ENCODE measurements at places on chromosomes 13 and 19.

DNA sequence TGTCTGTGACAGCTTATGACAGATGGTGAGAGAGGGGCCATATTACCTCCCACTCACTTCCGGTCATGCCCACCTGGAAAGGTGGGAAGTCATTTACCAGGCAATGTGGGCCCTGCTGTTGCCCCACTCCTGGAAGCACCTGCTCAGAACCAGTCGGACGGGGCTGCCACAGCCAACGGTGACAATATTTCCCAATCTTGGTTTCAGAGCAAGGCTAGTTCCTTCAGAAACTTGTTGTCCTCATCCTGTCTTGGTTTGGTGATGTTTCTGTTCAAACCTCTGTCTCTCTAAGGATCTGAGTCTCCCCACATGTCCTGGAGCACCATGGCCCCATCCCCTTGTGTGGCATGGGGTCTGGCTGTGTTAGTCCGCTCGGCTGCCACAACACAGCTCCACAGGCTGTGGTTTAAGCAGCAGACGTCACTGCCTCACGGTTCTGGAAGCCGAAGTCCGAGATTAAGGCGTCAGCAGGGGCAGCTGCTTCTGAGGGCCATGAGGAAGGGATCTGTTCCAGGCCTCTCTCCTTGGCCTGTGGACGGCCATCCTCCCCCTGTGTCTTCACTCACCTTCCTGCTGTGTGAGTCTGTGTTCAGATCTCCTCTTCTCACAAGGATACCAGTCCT lies 31.5 kb upstream of the SLC15A1 start:
- no peak for DNase-seq

DNA sequence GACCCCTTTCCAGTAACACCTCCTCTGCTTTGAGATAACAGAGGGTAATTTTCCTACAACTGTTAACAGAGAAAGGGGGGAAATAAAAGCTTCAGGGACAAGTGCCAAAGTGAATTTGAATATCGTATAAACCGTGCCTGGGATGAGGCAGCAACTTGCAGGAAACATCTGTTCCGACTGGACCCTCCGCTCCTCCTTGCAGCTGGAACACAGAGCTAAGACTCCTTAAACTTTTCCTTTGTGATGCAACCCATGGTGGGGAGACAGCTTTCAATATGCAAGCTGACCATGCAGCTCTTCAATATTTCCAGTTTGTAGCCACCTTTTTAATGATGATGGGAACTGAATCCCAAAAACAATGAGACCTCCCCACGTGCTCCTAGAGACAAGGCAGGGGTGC lies 432.6 kb downstream of the ZNF536 start:
- no peak for DNase-seq

DNA sequence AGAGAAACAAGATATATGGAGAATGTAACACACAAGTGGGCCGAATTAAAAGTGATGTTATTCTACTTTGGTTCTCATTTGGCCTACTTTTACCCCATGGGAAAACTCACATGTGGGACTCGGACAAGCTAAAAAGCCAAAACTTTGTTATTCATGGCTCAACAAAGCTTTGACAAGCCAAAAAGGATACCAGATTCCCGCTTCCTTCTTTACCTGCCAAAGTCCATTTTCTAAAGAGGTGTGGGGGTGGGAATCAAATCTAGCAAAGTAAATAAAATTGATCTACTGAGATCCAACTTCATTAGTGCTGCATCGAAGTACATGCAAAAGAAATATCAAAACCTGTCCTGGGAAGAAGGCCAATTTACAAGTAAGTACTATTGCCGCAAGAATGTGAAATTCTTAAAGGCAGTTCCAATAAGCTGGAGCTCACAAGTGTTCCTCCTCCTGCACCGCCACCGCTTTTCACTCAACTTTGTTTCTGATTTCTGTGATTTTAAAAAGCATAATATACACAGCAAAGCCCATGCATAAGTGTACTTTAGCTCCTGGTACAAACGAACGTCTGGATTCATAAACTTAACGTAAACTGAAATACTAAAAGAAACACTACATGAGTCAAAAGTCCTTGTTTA lies 1.1 kb downstream of the LNX2 start:
- DNase-seq = peak; percentile 69

DNA sequence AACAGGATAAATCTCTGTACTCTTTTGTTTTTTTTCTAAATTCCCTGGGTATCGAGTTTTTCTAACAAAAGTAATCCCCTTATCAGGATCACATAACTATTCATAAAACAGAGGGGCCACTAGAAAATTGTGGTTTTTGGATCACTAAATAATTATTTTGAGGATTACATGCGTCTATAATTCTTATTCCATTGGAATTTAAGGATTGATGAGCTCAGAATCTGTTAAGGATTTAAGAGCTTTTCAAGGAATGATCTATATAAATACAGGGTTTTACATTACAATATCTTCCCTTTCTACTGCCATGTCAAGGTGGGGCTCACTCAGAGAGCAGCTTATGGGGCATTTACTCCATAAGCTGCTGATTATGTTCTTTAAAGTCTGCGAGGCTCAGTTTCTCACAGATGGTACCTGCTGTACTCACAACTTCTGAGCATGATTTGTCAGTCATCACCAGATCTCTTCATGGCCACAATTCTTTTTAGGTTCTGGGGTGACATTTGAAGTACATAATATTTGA lies 449.8 kb downstream of the PCDH17 start:
- no peak for DNase-seq

DNA sequence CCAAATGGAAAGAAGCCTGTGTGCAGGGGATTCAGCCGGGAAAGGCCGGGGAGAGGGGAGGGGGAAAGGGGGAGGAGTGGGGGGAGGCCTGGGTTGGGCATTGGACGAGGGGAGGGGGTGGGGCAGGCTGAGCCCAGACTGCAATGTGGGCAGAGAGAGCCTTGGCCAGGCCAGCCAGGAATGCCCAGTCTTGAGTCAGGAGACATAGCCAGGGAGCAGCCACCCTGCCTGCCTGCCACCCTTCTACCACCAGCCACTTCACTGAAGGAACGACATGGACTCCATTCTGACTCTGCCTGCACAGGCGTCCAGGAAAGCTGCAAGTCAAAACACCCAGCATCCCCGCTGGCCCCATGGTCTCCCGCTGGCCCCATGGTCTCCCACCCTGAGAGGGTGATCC lies 498 bp downstream of the PROZ start:
- DNase-seq = no peak

- DNase-seq = no peak
Measured at GRCh38 chr19:11423791-11424181, 4.7 kb upstream of the RGL3 start.

DNA sequence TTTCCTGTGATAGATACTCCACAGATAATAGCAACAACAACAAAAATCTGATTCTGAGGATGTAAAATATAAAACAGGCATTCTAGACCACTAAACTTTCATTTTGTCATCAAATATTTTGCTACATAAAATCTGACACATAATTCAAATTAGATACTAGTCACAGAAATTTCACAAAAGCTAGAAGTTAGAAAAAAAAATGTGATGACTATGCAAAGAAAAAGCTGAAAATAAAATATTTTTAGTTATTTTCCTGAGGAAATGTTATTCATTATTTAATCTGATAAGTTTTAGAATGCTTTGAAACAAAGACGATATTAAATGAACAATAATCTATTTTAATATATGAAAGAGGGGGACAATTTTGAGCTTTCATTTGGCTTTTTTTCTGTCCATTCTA lies 357.2 kb downstream of the SLITRK6 start:
- DNase-seq = no peak

- peak; percentile 65 for DNase-seq
Measured at GRCh38 chr13:106115081-106115480, 420.4 kb downstream of the EFNB2 start.

GRCh38 chr19:1169921-1170885 lies 3.9 kb downstream of the SBNO2 start:
- DNase-seq = no peak

- no peak for DNase-seq
Measured at GRCh38 chr13:112069845-112070251, 2.9 kb downstream of the SOX1 start.

- peak; percentile 5 for DNase-seq
Measured at GRCh38 chr13:94859278-94859691, 146.9 kb upstream of the SOX21 start.

GRCh38 chr13:34655554-34655953 lies 286.5 kb upstream of the NBEA start:
- no peak for DNase-seq

GRCh38 chr19:547836-548720 lies 4.2 kb downstream of the GZMM start:
- no peak for DNase-seq

DNA sequence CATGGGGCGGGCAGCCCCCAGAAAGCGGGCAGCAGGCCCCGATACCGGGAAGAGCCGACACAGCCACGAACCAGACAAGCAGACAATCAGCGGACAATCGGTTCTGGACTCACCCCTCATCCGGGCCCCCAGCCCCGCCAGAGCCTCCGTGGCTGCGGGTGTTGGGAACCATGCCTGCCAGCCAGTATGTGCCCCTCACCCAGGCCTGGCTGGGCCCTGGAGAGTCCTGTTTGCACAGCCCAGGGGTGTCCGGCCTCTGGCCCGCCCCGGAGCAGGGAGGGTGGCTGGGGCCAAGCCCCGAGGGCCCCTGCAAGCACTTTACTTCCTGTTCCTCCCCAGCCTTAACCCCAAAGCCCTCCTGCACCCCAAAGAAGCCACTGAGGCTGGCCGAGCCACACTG lies 7.8 kb downstream of the PODNL1 start:
- no peak for DNase-seq
